Putamen (tissue), 1 donor: ENCODE measurements at places on chromosomes 16 and 17.

GRCh38 chr17:66169839-66170238 is 22.1 kb downstream of the CEP112 start:
- DNase-seq, result no peak

DNA sequence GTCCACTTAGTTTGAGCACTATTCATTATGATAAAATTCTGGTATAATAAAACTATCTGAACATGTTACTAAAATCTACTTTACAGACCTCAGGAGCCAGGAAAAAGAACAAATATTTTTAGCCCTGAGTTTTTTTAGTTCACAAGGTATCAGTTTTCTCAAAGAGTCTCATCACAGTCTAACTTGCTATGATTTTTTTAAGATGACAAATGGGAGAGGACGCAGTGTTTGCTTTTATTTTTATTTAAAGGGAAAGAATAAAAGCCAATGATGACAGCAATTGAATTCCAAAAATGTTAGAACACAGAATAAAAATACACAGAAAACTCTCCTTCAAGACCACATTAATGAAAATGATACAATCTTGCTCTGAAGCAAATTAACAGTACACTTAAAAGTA is 7.4 kb downstream of the MED13 start:
- no peak for DNase-seq

DNA sequence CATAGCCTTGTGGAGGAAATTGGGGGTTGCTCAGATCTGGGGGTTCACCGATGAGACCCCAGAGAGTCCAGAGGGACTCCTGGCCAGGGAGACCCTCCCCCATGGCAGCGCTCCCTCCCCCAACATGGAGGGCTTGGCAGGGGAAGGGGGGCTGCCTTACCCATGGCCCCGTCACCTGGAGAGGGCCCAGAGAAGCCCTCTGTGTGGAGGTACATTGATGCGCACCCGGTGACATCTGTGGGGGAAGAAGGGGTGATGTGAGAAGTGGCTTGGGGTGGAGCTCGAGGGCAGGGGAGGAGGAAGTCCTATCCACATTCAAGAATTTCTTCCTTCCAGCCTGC is 16.2 kb downstream of the ETV4 start:
- no peak for DNase-seq

DNA sequence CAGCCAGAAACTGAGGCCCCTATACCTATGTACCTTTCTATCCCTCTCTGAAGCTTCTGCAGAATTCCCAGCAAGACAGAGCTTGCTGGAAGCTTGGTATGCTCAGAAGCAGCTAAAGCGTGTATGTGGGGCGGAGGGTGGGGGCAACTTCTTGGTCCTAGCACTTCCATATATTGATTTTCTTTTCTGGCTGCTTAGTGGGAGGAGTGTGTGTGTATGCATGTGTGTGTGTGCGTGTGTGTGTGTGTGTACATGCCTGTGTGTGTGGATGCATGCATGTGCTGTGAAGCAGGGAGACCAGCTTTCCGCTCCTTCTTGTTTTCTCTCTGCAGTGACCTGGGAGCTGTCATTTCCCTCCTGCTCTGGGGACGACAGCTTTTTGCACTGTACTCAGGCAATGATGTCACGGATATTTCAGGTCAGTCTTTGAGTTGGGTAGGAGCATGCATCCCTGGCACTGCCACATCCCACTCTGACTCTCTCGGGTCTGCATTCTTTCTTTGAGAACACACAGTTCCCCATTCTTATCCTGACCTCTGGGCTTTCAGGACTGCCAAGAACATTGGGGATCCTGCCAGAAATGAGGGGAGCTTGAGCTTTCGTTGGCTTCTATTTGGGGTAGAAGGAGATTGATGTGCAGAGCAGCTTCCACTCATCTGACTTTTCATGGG is 10.7 kb downstream of the HPR start:
- peak; percentile 70 for DNase-seq

- DNase-seq, result no peak
Observed at GRCh38 chr17:7101531-7101930, 13.1 kb downstream of the ASGR2 start.

GRCh38 chr16:31527734-31528274 is at the start of gene AHSP:
Gene AHSP (plus strand): TSS chr16:31527900. CDS start chr16:31528140, 240 bp downstream.
- DNase-seq, result no peak

DNA sequence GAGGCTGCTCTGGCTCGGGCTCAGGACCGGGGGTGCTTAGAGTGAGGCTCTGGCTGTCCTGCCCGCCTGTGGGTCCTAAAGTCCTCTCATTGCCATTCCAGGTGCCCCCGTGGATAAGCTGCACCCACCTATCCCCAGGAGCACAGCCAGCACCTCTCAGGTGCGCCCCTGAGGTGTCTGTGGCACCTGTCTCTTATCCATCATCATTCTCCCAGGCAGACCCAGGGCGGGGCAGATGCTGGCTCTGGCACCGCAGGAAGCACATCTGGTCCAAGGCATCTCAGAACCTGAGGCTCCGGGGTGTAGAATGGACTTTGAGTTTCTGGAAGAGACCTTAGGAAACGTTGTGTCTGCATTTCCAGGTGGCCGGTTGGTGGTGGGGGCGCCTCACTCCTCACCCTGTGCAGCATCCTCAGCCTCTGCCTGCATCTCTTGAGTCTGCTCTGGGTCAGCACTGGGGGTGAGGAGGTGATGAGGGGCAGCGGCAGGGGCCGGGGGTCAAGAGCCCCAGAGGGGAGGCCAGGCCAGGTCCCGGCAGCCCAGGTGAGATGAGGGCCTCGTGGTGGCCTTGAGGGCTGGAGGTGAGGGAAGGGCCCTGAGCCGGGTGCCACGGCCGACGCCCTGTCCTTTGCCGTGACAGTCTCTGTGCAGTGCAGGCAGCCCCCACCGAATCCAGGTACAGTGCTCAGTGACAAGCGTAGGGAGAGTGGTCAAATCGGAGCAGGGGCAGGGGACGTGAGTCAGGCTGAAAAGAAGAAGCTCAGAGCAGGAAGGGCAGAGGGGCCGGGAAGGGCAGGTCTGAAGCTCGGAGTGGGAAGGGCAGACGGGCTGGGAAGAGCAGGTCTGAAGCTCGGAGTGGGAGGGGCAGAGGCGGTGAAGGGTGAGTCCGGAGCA is 173.5 kb downstream of the NPIPB11 start:
- no peak for DNase-seq
